ENCODE measurements at places on chromosomes 1 and 21.

DNA sequence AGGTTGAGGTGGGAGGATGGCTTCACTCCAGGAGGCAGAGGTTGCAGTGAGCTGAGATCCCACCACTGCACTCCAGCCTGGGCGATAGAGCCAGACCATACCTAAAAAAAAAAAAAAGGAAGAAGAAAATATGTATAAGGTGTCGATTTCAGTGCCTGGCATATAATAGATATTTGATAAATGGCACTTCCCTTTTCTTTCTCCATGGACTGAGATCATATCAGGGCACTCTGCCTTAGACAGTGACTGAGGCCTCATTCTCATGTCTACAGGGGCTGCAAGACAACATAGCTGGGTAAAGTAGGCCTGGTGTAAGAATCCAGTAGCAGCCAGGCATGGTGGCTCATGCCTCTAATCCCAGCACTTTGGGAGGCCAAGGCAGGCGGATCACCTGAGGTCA lies 21.2 kb downstream of the PCAT6 start:
- no peak for DNase-seq

- DNase-seq = no peak
Observed at GRCh38 chr1:109761227-109762038, 2.3 kb downstream of the EPS8L3 start.

DNA sequence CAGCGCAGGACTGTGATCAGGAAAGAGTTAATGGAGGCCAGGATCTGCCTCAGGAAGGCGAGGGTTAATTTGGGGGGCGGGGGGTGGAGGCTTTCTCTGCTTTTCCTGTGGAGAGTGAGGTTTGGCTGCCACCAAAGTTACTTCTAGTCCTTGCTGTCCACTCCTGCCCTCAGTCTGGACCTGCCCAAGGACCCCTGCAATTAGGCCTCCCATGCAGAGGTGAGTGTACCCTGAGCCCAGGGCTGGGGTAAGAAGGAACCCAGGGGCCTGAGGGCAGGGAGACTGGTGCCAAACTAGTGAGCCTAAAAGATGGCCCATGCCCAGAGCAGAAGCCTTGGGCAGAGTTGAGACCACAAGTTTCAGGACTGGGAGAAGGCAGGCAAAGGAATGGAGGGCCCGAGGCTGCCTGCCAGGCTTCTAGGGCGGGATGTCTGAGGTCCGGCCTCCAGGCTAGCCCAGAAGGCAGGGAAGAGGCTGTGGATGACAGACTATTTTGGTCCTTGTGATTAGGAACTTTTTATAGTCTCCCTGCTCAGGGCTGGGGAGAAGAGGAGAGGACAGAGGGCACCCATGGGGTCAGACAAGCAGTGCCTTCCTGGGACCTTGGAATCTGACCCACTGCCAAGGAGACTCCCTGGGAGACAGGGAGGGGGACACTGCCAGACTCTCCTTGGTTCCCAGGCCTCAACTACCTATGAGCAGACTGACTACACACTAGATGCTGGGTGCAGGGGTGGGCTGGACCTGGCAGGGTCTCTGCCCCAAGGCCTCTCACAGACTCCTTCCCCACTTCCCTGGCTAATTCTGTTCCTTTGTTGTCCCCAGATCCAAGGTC lies at the start of gene FAM110D:
TSS of gene FAM110D (plus strand) at position 172 of the 835 bp plus-strand sequence. CDS start 2,213 bp downstream, outside the sequence.
- no peak for DNase-seq

GRCh38 chr1:27505420-27505680 lies 15.4 kb upstream of the WASF2 start:
- DNase-seq = no peak

DNA sequence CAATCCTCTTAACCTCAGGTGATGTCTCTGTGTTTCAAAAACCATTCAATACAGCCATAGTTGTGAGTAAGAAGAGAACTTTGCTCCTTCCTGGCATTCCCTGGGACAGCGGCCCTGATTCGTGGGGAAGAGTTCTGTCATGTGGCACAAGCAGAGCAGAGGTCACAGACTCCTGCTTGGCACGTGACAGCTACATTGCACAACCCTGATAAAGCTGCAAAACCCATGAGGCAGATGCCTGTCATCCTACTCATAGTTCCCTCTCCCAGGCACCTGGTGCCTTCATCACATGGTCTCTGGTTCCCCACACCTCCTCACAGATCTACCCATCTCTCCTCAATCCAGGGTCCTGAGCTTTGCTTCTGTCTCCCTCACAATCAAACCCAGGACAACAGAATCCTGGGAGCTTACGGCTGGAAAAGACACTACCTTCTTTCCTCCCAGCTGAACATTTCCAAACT lies 70.8 kb downstream of the PLPP3 start:
- DNase-seq = no peak

- no peak for DNase-seq
Observed at GRCh38 chr1:156391701-156392100, 22.7 kb downstream of the RHBG start.

- DNase-seq = no peak
Observed at GRCh38 chr1:177600936-177601335, 368.9 kb downstream of the SEC16B start.

DNA sequence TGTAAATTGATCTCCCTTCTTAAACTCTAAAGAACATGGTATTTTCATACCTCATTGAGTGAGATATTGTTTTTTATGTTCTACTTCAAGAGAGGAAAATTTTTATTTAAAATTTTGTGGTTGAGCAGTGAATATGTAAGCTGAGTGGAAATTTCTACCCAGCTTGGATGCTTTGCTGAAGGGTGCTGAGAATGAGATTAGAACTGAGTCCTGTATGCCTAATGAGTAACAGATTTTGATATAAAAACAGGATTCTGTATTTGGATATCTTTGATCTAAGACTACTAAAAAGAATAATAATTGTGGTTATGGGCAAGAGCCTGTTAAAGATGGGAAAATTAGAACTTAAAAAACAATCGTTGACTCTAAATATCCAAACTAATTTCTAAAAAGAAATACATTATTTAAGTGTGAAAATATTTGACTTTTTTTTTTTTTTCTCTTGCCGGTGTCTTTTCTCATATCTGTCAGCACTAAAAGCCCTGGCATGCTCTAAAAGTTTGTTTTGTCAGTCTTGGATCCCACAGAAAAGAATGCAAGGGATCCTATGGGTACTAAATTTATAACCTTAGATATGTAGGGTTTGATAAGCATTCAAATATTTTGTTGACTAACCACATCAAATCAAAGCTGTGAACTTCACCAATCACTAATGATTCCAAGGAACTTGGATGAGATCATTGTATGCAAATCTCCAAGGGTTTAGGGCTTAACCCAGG lies 652.3 kb downstream of the PTPRC start:
- DNase-seq = no peak

GRCh38 chr1:173355281-173356031 lies 121.7 kb upstream of the PRDX6 start:
- DNase-seq = no peak

All from activated T-helper 1 cell treated with anti-CD3 and anti-CD28 coated beads, Interleukin-2, amount 50 U/mL, for 16 hours (primary cell).